ENCODE measurements at places on chromosomes 6 and 20.

DNA sequence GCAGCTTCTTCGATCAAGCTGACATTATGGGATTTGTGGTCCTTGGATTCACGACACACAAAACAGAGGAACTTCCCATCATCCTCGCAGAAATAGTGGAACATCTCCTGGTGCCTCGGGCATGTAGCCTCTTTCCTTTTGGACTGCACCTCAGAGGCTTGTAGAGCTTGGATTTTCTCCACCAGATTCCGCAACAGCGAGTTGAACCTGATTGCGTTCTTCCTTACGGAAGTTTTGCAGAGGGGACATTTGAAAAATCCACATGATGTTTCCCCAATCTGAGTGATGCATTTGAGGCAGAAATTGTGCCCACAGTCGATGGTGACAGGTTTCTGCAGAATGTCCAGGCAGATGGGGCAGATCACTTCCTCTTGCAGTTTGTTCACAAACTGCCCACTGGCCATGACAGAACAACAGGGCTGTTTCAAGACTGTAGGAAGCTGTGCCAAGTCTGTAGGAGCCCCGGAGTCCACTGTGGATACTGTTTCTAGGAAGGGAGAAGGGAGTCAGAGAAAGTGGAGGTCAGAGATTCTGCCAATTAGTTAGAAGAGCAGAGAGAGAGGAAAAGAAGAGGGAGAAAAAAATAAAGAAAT is 392 bp downstream of the TRIM31 start:
- no peak for DNase-seq

DNA sequence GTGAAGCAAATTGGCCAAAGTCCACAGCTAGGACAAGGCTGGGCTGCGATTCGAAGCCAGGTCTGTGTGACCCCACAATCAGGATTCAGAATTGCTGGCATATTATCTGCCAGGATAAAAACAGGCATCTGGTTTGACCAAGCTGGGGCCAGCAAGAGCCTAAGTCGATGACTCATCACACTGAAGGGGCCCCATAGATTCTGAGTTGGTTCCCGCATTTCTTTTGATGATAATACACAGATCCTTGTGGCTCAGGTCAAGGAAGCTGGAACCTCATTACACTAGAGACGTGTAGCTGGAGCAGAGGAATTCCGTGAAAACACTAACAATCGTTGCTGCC is 6.5 kb downstream of the KCNB1 start:
- DNase-seq: no peak

GRCh38 chr6:79469376-79470246 is 67.6 kb downstream of the LCA5 start:
- DNase-seq: no peak

- no peak for DNase-seq
Measured at GRCh38 chr6:157621406-157621805, 201.6 kb upstream of the SNX9 start.

DNA sequence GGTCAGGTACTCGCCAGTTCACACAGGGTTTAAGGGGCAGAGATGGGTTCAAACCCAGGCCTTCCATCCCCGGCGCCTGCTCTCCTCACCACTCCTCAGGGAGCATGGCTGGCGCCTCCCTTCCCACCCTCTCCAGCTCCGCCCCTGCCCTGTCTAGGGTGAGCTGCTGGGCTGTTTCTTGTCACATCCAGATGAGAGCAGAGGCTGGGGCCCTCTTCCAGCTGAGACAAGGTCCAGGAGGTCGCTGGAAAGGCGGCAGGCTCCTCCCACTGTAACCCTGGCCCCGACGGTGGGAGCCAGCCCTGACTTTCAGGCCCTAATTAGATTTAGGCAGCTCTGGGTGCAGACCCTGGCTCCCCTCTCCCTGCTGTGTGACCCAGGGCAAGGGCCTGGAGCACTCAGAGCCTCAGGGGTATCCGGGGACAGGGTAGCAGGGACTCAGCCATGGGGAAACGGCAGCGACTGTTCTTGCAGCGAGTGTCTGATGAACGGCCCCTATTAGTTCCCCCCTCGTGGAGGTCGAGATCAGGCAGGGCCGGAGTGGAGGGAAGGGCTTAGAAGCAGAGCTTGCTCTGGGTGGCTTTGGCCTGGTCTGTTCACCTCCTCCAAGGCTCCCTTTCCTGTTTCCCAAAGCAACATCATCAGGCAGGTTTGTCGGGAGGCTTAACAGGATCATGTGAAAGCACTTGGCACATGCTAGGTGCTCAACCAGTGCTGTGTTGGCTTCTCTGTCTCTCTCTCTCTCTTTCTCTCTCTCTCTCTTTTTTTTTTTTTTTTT is 33.4 kb downstream of the SNAI1 start:
- no peak for DNase-seq

DNA sequence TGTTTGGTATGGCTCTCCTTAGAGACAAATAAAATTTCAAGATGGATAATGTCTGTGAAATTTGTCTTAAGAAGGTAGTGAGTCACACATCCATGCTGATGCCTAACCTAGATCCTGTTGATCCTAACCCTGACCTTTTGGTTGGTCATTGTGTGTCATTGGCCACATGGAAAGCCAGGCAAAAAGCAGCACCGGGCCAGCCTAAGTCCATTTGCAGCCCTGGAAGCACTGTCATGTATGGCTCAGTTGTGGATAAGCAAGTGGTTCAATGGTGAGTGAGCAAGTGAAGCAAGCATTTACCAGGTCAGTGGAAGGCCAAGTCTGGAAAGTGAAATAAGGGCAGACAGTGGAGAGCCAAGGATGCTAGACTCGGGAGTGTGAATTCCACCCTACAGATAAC is 12.1 kb upstream of the XRN2 start:
- DNase-seq: no peak

DNA sequence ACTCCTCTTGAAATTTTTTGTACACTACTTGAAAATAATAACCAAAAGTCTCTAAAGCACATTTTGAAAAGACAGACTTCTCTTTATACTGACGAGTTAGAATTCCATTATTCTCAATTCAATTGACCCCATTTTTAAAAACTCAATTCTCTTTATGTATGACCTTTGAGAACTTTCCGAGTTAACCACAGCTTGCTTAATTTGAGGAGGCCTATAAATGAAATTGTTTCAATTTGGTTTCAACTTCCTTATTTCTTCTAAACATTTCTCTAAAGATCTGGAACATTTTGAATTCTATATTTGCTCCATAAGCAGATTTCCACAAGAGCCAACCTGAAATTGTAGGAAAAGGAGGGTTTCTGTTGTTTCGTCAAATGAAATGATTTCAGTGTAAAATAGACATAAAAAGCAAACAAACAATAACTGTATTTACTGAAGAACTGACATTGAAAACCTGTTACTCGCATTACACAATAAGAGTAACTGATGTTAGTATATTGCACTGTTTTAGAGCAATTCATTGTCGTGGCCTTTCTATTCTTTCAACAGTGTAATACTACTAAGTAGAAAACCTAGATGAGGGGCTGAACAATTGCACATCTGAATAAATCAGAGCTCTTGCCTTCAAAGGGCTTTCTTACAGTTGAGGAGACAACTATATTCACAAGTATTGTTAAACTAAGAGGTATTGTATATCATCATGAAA is 223.6 kb downstream of the HIVEP2 start:
- no peak for DNase-seq

GRCh38 chr20:24721891-24722568 is 227.0 kb upstream of the CST7 start:
- DNase-seq: no peak

- peak; percentile 63 for DNase-seq
Measured at GRCh38 chr6:149246691-149247384, 70.7 kb upstream of the TAB2 start.

- peak; percentile 28 for DNase-seq
Measured at GRCh38 chr6:79070206-79070825, 7.7 kb downstream of the PHIP start.

- DNase-seq: no peak
Measured at GRCh38 chr6:100167585-100167984, 173.6 kb upstream of the MCHR2 start.
